ENCODE measurements at places on chromosomes 4 and X. TPM values are rescaled to one million over a fixed set of nuclear protein-coding genes. Genes with fewer than 3 reads are reported as not detected.

GRCh38 chrX:11528623-11529022 is 137.1 kb downstream of the ARHGAP6 start:
- DNase-seq: no peak

DNA sequence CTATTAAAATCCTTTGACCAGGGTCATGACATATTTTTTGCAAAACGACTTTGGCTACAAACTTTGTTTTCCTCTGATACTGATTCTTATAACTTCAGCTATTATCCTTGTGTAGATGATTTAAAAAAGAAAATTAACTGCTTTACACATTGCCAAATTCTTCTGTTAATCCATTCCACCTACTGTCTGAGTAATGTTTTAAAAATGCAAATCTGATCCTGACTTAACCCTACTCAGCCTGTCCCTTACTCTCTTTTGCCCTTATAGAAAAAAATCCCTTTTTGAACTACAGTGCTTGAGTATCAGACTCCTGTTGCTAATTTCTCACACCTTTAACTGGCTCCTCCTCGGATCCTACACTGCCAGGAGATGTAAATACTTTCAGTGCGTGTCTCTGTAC is 723.1 kb downstream of the ADGRL3 start:
- DNase-seq: no peak

- no peak for DNase-seq
These were observed 62.3 kb downstream of the UCHL1 start for GRCh38 chr4:41318839-41319530.

Gene FGFBP1
- total RNA-seq: not detected

Gene COL4A6
- total RNA-seq: 21.0 TPM

Gene FBXW7
- total RNA-seq: 66.8 TPM

Gene GAGE2A
- not detected for total RNA-seq
